ENCODE measurements at places on chromosomes 13 and 19.

GRCh38 chr13:43492745-43493144 is 294.0 kb downstream of the ENOX1 start:
- no peak for DNase-seq

DNA sequence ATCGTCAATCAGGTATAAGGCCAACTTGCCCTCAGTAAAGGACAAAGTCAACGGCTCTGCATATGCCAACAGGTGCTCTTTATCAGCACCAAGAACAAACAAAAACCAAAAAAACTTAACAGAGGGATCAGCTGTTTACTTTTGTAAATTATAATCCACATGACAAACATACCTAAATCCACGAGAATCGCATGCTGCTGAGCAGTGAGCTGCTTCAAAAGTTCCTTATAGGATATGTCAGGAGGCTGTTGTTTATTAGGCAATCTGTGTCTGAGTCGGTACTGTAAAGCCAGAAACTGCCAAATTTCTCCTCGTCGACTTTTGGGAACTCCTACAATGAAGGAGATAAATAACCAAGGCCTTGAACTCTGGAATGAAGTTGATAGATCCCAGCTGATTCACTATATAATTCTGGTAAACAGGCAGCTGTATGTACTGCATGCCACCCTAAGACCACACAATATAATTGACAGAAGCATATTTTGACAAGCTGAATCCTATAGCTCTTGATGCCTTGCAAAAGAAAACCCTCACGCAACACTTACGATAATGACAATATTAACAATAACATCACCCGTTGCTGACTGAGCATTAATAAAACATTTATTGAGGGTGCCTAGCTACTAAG is 179.8 kb downstream of the TBC1D4 start:
- DNase-seq = no peak

- no peak for DNase-seq
Observed at GRCh38 chr13:104143760-104144416, 1077.7 kb upstream of the SLC10A2 start.

GRCh38 chr19:5225486-5226345 is 114.9 kb downstream of the PTPRS start:
- peak; percentile 61 for DNase-seq

GRCh38 chr13:66415444-66415843 is 814.7 kb downstream of the PCDH9 start:
- no peak for DNase-seq

GRCh38 chr13:95378603-95379002 is 77.4 kb upstream of the ABCC4 start:
- no peak for DNase-seq

GRCh38 chr19:29268103-29268502 is 55.2 kb upstream of the UQCRFS1 start:
- DNase-seq = peak; percentile 20

DNA sequence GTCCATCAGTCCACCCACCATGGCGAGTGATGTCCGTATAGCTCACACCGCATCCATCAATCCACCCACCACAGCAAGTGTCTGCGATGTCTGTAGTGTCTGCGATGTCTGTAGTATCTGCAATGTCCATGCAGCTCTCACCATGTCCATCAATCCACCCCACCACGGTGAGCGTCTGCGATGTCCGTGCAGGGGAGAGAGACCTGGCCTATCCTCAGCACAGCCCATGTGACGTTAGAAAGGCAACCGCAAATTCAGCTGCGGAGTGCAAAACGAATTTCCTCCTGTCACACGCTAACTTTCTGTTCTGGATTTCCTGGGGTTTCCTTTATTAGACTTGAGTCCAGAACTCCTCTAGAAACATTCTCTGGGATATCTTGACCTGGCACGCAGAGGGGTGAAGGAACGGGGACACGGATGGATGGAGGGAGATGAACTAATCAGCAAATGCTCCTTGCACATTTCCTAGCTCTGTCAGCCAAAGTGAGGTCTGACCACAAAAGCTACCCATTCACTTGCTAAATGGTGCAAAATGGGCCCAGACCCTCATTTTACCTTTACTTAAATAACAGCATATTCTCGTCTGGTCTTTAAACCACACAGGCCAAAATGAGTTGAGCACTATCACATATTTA is 18.3 kb downstream of the RASA3 start:
- DNase-seq = peak; percentile 49

DNA sequence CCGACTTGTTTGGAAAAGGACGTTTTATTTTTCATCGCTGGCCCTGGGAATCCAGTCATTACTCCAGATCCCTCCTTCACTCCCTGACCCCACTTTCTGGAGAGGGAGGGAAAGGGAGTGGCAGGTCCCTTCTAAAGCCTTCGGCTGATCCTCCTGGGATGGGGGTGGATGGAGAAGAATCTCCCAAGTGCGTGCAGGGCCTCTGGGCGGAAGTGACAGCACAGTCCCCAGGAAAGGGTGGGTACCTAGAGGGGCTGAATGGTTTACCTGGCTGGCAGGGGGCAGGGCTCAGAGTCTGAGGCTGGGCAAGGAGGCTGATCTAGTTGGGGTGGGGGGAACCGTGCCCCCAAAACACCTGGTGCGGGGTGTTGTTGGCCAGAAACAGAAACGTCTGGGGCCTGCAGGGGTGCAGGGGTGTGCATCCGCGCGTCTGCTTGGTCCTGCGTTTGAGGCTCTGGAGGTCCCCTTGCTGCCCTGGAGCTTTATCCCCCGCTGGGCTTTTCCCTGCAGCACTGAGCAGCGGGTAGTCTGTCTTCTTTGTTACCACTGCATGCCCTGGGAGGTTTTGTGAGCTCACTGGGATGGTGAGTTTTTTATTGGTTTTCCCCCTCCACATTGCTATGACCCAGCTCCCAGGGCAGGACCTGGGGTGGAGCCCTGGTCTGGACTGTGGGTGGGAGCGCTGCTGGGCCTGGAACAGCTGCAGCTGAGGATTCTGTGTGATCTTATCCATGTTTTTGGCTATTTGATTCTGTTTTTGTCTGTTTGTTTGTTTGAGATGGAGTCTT is 3.0 kb upstream of the ZNF628 start:
- no peak for DNase-seq

- no peak for DNase-seq
Observed at GRCh38 chr19:56595548-56595899, 422 bp downstream of the ZNF71 start.

DNA sequence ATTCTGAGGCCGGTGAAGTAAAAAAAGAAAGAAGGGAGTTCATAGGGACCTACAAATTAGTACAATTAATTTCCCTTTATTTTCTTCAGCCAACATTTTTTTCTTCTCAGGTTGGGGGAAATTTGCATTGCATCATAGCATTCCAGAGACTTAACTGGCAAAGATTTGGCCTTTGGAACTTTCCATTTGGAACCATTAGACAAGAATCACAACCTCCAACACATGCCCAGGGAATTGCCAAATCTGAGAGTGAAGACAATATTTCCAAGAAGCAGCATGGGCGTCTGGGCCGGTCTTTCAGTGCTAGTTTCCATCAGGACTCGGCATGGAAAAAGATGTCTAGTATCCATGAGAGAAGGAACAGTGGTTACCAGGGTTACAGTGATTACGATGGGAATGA is 6.4 kb upstream of the ERCC5 start:
- no peak for DNase-seq

DNA sequence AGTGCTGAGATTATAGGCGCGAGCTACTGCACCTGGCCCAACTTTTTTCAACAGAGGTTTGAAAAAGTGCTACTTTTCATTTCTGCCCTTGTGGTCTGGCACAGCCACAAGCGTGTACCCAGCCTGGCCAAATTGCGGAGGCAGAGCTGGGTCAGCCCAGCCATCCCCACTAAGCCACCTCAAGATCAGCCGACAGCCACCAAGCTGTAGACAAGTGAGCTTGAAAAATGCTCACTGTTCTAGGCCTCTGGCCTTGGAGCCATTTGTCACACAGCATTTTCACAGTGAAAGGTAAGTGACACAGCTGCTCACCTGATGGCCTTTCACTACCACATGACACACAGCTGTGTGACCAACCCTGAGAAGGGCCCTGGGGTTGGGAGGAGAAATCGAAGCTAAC is 27.3 kb downstream of the DNMT1 start:
- no peak for DNase-seq

DNA sequence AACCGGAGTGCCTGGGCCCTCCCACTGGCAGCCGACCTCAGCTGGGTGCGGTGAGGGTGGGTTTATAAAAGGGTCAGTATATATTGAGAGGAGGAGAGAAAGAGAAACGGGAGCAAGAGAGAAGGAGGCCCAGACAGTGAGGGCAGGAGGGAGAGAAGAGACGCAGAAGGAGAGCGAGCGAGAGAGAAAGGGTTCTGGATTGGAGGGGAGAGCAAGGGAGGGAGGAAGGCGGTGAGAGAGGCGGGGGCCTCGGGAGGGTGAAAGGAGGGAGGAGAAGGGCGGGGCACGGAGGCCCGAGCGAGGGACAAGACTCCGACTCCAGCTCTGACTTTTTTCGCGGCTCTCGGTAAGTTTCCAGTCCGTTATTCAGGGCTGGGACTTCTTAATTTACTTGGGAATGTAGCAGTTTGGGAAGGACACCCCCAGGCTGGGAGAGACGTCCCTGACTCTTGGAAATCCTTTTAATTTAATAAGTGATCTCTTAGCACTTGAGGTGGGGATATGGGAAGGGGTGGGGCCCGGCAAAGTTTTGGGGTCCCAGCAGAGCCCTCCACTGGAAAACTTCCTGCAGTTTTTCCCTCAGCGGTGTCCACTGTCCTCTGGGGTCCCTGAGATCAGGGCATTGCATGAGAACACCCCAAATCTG is at the start of gene EMP3:
Gene EMP3, plus strand, starts transcription at position 288 of the 646 bp plus-strand sequence. CDS start 1,293 bp downstream, outside the sequence.
- peak; percentile 86 for DNase-seq

DNA sequence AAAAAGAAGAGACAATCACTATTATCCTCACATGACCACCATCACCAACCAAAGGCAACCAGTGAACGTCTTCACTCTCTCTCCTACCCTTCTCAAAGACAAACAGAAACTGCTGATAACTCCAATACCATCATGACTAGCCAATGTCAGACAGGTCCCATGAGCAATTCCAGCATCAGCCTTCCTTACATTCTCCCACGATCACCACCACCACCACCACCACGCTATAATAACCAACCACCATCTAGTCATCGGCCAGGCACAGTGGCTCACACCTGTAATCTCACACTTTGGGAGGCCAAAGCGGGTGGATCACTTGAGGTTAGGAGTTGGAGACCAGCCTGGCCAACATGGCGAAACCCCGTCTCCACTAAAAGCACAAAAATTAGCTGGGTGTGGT is 3.9 kb downstream of the MYO1F start:
- no peak for DNase-seq

- no peak for DNase-seq
Observed at GRCh38 chr13:106349080-106349931, 186.2 kb downstream of the EFNB2 start.

- no peak for DNase-seq
Observed at GRCh38 chr19:3348042-3348441, 18.3 kb upstream of the NFIC start.

- DNase-seq = no peak
Observed at GRCh38 chr19:14402332-14403144, 16.6 kb downstream of the DDX39A start.

GRCh38 chr19:32642771-32643170 is 32.2 kb downstream of the ANKRD27 start:
- peak; percentile 76 for DNase-seq

DNA sequence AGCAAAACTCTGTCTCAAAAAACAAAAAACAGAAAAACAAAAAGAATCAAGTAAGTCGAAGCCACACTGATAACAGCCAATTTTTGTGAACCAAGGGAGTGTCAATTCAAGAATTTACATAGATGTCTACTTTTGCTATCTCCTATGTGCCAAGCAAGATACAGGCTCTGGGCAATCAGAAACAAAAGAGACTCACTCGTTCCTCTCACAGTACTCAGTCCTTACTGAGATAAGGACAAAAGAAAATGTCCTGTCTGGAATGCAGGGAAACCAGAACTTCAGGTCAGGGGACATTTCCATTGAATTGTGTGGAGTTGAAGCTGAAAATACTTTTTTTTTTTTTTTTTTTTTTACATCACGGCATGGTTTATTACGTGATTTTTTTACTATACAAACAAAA is 53.0 kb downstream of the NLRP12 start:
- no peak for DNase-seq

- no peak for DNase-seq
Observed at GRCh38 chr13:25908366-25908765, 143.4 kb downstream of the SHISA2 start.

GRCh38 chr13:112764864-112765561 is 75.2 kb downstream of the ATP11A start:
- no peak for DNase-seq

- DNase-seq = no peak
Observed at GRCh38 chr19:17061205-17061604, 14.0 kb downstream of the HAUS8 start.

DNA sequence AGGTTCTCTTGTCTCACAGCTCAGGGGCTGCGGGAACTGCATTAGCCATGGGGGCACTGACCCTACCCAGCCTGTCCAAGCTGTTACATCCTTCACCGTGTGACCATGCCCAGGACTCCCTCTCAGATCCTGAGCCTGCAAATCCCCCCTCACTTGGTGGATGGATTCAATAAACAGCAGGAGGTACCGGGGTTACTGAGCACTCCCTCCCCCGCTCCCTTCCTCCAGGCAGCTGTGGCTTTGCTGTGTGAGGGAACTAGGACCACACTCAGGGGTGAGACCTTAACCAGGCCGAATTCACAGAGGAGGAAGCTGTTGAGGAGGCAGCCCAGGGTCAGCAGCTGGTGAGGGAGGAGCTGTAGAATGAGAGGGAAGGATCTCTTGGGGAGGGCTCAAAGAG is 27.0 kb upstream of the CEACAM1 start:
- DNase-seq = no peak

GRCh38 chr13:45315520-45316167 is 25.3 kb downstream of the TPT1 start:
- DNase-seq = no peak

DNA sequence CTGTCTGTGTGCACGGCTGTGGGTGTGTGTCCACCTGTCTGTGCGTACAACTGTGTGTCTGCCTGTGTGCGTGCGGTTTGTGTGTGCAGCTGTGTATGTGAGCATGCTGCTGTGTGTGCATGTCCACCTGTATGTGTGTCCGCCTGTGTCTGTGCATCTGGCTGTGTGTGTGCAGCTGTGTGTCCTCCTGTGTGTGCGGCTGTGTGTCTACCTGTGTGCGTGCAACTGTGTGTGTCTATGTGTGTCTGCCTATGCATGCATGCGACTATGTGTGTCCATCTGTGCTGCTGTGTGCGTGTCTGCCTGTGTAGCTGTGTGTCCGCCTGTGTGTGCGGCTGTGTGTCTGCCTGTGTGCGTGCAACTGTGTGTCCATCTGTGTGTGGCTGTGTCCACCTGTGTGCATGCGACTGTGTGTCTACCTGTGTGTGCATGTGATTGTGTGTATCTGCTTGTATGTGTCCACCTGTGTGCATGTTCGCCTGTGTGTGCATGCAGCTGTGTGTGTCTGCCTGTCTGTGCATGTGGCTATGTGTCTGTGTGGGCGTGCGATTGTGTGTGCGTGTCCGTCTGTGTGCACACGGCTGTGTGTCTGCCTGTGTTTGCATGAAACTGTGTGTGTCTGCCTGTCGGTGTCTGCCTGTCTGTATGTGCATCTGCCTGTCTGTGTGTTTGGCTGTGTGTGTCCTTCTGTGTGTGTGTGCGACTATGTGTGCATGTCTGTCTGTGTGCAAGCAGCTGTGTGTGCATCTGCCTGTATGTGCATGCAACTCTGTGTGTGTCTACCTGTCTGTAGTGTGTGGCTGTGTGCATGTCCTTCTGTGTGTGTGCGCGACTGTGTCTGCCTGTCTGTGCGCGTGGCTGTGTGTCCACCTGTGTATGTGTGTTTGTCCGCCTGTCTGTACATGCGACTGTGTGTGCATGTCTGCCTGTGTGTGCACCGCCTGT is 57.1 kb upstream of the C13orf46 start:
- no peak for DNase-seq

- no peak for DNase-seq
Observed at GRCh38 chr19:14405380-14405757, 13.8 kb downstream of the DDX39A start.

Data from activated CD8-positive, alpha-beta memory T cell treated with anti-CD3 and anti-CD28 coated beads, Interleukin-2, amount 50 U/mL, for 48 hours (primary cell).